ENCODE measurements at places on chromosomes 6 and 20.

- no peak for DNase-seq
These were observed 9.7 kb upstream of the SYNDIG1 start for GRCh38 chr20:24459733-24460132.

DNA sequence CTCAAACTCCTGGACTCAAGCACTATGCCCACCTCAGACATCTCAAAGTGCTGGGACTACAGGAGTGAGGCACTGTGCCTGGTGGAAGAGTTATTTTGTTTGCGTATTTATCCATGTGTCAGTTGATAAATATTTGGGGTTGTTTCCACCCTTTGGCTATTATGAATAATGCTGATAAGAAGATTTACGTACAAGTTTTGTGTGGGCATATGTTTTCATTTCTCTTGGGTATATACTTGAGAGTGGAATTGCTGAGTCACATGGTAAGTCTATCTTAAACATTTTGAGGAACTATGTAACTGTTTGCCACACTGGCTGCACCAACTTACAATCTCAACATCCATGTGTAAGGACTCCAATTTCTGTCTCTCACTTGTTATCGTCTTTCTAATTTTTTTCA, 200.3 kb downstream of the RNGTT start:
- no peak for DNase-seq

DNA sequence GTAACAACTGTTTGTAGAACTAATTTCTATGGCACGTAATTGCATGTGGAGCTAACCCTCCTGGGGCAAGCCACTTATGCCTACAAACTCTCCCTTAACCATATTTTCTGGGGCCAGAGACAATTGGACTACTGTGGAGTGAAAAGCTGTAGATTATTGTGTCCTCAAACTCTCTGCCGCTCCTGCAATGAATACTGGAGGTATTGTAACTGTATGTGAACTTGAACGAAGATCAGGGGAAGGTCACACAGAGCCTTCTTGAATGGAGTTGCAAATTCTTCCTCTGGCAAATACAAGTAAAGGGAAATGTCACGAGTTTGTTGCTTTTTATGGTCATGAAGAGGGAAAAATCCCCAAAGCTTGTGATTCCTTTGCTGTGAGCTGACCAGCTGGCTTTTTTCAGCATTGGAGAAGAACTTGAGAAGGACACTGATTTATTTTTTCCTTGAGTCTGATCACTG, 18.2 kb downstream of the AKAP12 start:
- no peak for DNase-seq

DNA sequence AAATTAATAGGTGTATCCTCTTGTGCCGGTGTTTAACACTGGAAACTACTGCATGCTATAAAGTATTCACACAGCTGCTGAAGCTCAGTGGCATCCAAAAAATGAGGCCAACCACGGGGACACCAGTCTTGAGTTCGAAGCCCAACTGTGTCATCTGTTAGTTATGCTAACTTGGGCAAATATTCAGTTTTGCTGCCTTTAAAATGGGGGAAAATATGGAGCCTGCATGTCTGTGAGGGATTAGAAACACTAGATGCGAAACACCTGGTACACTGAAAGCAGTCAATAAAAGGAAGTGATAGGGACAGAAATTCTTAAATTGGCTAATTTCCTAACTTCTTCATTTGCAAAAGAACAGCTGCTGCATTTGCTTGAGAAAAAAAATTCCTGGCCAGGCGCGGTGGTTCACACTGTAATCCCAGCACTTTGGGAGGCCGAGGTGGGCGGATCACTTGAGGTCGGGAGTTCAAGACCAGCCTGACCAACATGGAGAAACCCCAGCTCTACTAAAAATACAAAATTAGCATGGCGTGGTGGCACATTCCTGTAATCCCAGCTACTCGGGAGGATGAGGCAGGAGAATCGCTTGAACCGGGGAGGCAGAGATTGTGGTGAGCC, 36.6 kb upstream of the MLIP start:
- DNase-seq: no peak
